CD4-positive, alpha-beta T cell treated with Interleukin-12 subunit alpha and Interleukin-12 subunit beta, for 1 hour (primary cell): ENCODE measurements at places on chromosomes 7 and 10.

GRCh38 chr10:34737772-34738169, 77.3 kb downstream of the PARD3 start:
- DNase-seq = no peak

GRCh38 chr7:53806119-53806518, 736.1 kb upstream of the VSTM2A start:
- no peak for DNase-seq

DNA sequence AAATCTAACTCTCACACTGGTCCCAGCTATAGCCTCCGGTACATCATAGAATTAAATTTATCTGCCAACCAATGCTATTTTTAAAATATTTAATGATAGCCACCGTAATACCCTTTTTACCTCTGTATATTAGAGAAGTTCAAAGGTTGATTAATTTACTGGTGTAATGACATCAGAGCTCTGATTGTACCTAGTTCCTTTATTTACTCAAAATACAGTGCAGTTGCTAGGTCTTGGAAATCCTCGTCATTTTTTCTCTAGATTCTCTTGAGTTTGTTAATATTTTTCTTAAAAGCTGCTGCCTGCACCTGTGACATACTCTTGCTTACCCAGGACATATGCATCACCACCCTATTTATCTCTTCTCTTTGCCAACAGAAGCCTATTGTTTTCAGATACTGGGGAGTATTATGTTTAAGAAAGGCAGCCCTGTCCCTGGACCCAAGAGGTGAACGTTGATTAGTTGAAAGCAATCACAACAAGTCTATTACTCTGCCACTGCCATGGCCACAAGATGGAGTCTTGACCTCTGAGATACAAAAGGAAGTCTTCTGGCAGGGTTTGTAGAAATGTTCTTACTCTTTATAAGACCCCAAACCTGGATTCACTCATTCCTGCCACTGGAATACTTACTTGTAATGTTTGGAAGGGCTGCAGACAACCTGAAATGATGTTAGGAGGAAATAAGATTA, 25.6 kb upstream of the TMEM26 start:
- DNase-seq = no peak

DNA sequence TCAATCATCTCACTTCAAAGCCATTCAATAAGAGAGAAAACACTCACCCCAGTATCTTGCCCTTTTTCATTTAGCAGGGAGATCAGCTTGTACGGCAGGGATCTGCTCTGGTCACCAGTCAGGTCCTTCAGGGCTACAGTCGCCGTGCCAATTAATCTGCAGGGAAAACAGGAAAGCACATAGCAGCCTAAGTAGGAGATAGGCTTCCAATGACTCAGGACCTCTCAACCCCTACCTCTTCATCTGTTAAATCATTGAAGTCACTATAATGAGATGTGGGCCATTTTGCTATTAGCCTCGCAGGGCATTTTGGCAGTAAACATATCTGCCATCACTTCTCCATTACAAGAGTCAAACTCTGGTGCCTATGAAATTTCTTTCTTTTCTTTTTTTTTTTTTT, 50.8 kb downstream of the MYOF start:
- DNase-seq = no peak

DNA sequence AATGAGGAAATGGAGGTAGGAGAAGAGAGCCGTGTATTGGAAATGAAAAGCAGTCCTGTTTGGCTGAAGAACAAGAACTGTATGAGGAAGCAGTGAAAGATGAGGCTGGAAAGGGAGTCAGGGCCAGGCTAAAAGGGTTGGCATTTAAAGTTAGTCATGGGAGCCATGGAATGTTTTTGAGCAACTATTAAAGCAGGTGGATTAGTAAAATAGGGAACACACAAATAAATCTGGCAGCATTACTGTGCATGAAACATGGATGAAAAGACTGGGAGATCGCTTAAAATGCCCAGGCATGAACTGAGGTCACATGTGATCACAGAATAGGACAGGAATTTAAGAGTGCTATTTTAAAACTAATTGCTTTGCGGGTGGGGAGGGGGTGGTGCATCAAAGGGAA, 1.4 kb upstream of the IFRD1 start:
- DNase-seq = no peak

DNA sequence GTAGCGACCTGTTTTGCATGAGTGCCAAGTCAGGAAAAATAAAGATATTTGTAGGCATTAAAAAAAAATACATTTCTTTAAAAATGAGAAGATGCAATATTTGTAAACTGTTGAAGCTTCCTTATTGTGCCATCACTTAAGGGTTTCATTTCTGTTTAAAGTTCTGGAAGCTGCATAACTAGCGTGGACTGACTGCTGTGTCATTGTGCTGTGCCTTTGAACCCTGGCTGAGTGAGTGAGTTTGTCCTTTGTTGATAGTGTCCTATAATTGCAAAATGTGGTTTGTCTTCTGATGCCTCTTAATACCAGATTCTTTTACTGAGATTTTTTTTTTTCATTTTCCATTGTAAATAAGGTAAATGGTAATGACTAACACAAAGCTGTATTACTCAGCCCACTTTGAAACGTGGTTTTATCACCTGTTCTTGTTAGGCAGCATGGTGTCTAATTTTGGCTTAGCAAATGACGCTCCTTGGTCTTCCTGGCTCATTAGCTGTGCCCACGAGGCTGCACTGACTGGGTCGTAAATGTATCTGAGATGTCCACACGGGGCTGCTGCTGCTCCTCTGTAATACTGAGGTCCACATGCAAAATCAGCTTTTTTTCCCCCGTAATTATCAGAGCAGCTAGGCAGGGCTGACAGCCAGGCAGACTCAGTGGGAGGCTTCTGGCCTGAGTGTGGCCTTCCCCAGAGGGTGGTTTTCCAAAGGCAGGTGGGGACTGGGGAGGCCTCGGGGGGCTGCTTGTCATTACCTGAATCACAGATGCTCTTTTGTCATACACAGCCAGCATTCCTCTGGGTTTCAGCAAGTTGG, 14.8 kb downstream of the ZSCAN25 start:
- DNase-seq = no peak

GRCh38 chr10:88764110-88764509, 4.3 kb downstream of the LIPN start:
- no peak for DNase-seq

GRCh38 chr7:5635461-5636445, 145.7 kb downstream of the RNF216 start:
- DNase-seq = no peak

DNA sequence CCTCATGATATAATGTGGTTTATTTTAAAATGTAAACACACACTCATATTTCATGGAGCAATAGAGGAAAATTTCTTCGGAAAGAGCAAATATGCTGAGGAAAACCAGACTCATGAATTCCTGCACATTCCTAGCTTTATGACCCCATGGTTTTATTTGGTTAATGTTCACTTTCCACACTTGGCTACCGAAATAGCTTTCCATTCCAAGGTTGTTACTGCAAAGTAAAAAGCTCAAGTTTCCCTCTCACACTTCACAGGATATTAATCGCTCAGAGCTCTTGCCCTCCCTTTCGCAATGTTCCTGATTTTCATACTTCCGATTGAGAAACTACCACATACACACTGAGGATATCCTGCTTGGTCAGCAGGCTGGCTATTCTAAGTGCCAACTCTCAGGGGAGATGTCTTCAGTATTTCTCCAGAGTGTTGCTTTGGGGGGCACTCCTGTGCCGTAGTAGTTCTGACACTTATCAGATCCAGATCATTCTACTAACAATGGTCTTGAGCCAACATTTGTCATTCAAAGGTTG, 77.5 kb upstream of the STEAP1B start:
- no peak for DNase-seq

DNA sequence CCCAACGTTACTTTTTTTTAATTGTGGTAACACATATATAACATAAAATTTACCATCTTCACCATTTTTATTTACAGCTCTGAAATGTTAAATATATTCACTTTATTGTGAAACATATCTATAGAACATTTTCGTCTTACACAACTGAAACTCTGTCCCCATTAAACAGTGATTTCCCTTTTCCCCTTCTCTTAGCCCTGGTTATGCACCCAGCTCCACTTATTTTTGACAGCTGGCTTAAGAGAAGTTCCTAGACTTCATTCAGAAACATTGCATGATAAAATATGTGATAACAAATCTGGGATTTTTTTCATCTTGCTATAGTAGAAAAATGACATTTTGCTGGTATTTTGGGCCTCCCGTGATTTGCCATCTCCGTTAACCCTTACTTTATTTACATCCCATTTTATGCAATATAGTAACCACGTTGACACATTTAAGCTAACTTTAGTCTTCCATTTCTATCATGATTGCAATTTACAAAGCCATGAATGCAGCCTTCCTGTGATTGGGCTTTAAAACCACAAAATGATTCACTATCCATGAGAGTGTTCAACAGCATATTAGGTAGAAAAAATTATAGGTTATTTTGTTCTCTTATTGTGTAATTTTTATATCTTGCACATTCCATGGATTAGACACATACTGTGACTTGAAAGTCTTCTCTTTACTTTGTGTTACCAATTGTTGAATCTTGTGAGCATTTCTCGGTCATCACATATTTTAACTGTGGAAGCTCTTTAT, 139.6 kb downstream of the SND1 start:
- DNase-seq = no peak

GRCh38 chr7:142788303-142789289, 17.8 kb downstream of the PRSS2 start:
- peak; percentile 35 for DNase-seq

GRCh38 chr7:158325530-158326381, 261.9 kb downstream of the PTPRN2 start:
- no peak for DNase-seq

DNA sequence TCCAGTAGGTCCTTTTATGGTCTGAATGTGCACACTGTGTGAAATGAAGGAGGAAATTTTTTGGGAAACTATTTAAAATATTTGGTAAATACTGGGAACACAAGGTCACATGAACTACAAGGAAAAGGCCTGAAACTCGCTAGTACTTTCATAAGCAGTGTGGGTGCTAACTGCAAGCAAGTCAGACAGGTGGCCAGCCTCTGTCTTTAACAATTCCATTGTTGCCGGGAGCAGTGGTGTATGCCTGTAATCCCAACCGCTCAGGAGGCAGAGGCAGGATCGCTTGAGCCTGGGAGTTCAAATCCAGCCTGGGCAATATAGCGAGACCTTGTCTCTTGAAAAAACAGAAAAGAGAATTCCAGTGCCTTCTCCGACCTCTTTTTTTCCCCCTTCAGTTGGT, 37.5 kb downstream of the SMURF1 start:
- no peak for DNase-seq

GRCh38 chr7:18361756-18362155, 133.8 kb upstream of the HDAC9 start:
- DNase-seq = no peak

GRCh38 chr10:132563485-132564248, 26.1 kb downstream of the INPP5A start:
- no peak for DNase-seq

GRCh38 chr10:114181971-114182370, 2.8 kb downstream of the TDRD1 start:
- DNase-seq = no peak

DNA sequence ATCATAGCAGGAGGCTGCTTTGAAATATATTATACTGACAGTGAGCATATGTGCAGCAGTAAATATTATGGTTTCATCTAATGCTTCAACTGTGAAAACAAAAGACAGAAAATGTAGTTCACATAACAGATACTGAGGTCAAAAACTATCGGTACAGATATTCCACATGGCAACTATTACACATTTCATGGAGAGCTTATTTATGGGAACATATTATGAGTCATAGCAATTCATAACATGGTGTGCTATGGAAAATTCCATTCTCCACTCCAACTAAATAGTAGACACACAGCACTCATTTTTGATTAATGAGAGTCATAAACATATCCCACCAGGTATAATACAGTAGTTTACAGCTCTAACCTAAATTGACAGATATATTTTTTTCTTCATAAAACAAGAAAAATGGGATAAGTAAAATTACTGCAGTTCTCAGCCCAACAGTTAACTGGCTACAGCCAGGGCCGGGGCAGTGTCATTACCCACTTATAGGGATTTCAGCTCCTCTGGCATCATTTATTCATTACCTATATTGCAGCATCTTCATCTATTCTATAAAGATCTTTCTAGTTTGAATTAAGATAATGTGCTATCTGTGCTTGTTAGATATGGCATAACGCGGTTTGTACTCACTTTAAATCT, 475.6 kb upstream of the KLF6 start:
- DNase-seq = no peak

GRCh38 chr10:62990126-62990525, 143.0 kb upstream of the NRBF2 start:
- no peak for DNase-seq

- DNase-seq = no peak
Measured at GRCh38 chr10:51076299-51076841, 2.1 kb downstream of the PRKG1 start.

GRCh38 chr7:105916603-105917002, 40.2 kb upstream of the ATXN7L1 start:
- no peak for DNase-seq

GRCh38 chr7:44824894-44825526, 22.9 kb downstream of the H2AZ2 start:
- DNase-seq = no peak

GRCh38 chr10:35940141-35941041, 298.3 kb upstream of the FZD8 start:
- no peak for DNase-seq

DNA sequence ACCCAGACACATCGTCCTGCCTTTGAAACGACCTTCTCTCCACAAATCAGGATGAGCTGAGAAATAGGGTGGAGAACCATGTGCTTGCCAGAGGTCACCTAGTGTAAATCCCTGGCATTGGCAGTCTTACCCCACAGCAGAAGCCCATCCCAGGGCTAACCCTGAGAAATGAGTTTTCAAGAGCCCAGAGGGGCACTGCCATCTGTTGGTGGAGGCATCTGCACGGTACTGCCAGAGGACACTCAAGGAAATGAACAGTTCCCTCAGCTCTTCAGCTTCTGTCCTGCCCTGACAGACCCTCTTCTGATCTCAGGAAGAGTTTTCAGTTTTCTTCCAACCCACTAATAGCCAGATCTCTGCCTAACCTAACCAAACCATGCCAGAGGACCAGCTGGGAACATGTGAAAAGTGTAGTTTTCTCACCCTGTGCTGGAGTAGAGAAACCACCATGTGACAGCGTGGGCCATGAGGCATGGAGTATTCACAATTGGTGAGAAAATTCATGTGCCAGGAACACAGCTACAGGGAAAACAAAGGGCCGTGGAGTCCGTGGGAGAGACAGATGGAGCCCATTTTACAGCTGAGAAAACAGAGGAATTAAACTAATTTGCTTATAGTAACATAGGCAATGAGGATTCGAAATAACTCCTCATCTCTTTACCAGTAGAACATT, 37.7 kb upstream of the ITPRID1 start:
- DNase-seq = no peak
